ENCODE measurements at places on chromosomes 7 and 10.

DNA sequence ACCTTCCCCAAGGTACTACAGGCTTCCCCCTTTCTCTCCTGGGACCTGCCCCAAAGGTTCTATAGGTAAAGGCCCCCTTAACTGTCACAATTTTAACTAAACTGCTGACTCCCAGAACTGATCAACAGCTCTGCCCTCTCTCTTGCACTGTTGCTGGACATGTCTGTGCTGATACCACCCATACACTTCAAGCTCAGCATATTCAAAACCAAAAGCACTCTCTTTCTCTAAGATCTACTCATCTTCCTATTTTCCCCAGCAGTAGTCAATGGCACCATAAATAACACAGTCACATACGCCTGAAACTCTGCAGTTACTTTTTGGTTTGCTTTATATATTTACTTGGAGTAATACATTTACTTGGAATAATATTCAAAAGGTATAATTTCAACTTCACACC, 12.3 kb downstream of the OSBPL3 start:
- DNase-seq = no peak

DNA sequence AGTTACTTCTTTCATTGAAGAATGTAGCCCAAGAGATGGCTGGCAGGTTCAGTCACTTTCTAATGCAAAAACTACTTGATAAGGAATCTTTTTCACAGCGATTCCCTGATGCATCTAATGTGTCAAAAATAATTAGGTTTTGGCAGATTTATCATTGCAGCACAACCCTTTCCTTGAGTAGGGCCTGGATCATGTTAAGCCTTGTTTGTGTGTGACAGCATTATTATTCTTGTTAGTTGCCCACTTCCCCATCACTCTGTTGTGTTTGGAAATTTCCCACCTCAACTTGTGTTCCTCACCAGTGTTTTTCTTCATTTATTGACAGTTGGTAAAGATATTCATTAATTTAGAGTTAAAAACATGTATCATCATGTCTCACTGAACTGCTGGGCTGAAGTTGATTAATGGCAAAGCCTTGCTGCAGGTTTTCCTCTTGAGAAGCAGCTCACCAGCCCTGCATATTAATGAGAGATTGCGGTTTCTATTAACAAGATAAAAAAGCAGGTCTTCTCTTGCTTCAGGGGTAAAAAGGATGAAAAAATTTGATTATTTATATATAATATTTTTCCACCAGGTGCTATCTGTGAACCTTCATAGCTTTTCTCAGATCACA, 233.3 kb upstream of the MDFIC start:
- no peak for DNase-seq

DNA sequence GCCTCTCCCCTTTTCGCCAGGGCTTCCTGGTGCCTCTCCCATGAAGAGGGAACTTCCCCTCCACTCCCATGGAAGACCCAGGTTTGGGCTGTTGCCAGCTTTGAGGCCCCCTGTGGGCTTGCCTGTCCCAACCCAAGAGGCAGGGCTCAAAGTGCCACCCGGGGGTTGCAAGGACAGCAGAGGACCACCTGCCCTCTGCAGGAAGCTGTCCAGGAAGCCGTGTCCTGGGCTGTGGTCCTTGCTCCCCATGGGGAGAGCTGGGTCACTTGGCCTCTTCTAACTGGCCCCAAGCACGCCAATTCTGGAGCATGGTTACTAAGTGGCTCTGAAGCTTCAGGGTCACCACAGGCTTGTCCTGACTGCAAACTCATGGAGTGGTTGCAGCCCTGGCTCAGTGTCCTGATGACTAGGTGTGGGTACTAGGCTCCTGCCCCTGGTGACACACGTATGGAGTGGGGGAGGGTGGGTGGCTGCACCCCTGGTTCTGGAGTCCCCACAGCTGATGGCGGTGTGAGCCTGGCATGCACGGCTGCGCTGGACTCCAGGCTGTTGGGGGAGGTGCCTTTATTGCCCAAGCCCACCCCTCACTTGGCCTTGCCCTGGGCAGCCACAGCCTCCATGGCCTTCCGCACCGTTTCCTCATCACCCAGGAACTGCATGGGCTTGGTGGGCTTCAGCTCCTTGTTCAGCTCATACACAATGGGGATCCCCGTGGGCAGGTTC, 3.0 kb downstream of the PGAM2 start:
- no peak for DNase-seq

GRCh38 chr7:142797391-142798377, 26.9 kb downstream of the PRSS2 start:
- DNase-seq = no peak

DNA sequence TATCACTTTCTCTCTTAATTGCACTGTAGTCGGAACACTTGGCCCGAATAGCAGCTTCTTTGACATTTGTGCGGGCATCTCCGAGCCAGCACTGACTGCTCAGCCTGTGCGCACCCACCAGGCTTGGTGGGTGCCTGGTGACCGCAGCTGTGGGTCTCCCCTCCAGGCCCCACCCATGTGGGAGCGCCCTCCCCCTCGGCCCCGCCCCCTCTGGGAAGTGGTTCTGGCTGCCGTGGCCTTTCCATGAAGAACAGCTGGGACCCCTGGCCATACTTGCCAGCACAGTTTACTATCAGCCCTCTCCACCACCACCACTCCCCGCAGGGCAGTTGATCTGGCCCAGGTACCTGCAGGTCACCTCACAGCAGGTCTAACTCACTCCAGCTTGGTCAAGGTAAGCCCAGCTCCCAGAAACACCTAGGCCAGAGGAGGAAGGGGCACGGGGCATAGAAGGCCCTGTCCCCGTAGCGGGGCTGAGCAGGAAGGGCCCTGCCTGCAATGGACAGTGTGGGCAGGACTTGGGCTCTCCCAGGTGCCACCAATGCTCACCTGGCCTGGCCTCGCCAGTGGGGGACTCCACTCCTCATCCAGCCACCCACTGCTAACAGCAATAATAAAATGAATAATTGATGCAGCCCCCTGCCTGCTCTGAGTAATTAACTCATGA, 5.8 kb downstream of the RASGEF1A start:
- DNase-seq = no peak

DNA sequence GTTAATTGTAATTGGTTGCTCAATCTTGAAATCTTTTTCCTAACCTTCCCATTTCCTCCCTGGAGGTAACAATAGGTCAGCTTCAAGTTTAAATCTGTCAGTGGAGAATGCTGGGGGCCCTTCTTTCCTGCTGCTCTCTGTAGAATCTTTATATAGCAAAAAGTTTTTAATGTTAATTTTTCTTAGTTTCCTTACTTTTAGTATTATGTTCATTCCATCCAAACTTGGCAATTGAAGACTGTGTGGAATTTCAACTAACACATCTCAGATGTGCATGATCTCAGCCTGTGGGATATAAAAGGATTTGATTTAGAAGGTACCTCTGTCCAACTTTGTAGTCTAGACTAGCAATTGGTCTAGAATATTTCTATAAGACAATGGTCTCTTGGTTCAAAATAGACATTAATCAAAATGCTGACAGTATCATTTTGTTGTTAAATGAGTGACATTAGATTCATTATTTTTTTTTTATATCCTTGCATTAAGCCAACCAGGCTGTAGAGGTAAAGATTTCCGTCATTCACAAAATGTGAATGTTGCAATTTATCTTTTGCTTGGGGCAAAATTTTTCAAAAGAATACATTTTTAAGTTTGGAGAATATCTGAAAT, 100.4 kb upstream of the SEMA3A start:
- DNase-seq = no peak

DNA sequence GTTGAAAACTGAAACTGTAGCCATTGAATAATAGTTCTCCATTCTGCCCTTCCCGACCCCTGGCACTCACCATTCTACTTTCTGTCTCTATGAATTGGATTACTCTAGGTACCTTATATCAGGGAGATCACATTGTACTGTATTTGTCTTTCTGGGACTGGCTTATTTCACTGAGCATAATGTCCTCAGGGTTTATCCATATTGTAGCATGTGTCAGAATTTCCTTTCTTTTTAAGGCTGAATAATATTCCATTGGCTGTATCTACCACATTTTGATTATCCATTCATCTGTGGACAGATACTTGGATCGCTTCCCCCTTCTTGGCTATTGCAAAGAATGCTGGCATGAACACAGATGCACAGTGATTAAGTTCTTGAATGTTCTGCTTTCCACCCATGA, 107.4 kb downstream of the CDH23 start:
- no peak for DNase-seq

GRCh38 chr10:22712956-22713852, 1.2 kb downstream of the PIP4K2A start:
- peak; percentile 38 for DNase-seq

GRCh38 chr10:95767884-95768556, 12.1 kb downstream of the ENTPD1 start:
- no peak for DNase-seq

DNA sequence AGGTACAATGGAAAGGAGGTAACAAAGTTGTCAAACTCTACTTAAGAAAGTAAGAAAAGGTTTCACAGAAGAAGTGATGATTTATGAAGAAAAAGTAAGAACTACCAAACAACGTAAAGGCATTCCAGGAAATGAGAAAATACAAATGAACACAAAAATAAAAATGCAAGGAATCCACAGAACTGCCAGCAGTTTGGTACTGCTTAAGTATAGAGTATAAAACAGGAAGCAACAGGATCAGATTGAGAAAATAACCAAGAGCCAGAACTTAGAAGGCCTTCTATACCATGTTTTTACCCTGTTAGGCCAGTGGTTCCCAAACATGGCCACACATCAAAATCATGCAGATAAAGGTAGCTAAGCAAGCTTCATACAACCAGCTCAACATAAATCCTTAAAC, 9.2 kb downstream of the NDUFA5 start:
- DNase-seq = no peak

GRCh38 chr10:43384252-43385221, 13.1 kb downstream of the FXYD4 start:
- DNase-seq = no peak

DNA sequence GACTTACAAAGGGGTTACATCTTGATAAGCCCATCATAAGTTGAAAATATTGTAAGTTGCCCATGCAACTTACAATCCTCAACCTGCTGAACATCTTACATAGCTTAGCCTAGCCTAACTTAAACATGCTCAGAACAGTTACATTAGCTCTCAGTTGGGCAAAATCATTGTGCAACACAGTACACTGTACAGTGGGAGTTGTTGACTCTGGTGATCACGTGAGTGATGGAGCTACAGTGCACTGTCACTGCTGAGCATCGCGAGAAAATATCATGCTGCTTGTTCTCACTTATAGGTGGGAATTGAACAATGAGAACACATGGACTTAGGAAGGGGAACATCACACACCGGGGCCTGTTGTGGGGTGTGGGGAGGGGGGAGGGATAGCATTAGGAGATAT, 214.9 kb upstream of the ZMIZ1 start:
- DNase-seq = no peak

DNA sequence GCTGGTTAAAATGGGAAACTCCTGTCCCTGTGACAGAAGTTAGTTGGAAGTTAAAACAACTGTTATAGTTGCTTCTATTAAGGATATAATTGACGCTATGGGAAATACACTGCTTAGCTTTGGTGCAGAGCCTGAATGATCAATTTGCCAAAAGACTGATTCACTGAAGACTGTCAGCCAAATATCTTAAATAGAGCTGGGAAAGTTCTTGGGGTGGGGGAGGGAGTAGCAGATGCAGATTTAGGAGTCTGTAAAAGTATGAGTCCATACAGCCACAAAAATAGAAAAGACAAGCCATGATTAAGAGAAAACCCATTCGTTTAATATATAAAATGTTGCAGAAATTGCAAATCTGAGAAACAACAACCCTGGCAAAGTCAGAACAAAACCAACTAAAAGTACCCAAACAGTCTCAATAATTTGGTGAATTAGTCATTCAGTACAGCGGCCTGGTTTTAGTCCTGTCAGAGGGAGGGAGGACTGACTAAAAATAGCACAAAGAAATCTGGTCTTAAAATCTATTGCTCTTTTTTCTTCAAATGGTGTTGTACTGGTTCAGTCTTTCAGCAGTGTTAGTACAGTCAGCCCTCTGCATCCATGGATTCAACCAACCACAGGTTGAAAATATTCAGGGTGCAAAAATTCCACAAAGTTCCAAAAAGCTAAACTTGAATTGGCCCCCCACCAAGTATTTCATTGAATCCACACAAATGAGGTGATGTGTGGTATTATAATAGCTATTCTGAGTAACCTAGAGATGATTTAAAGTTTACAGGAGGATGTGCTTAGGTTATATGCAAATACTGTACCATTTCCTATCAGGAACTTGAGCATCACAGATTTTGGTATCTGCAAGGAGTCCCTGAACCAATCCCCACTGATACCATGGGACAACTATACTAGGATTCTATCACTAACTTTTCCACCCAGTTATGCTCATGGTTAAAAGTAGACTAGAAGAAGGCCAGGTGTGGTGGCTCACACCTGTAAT, 30.0 kb downstream of the STK17A start:
- DNase-seq = no peak

- DNase-seq = no peak
Measured at GRCh38 chr10:52100011-52100547, 214.0 kb upstream of the DKK1 start.

GRCh38 chr7:28681693-28682310, 269.5 kb downstream of the CREB5 start:
- no peak for DNase-seq

GRCh38 chr10:88271761-88272543, 311.2 kb downstream of the RNLS start:
- DNase-seq = no peak

DNA sequence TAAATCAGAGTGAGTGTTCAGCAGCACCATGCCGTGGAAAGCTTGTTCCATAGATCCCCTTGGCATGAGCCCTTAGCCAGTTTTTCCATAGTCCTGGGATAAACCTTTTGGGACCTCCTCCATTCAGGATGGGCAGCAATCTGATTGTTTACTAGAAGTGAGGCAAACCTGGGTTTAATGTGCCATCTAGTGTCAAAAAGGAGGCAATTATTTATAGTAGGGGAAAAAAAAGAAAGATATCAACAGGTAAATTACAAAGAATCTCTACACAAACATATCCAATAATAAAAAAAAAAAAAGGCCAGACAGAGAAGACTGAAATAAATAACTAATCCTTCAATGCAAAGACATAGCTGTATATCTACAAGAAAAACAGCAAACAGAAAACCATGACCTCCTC, 229.0 kb upstream of the STK17A start:
- DNase-seq = no peak

- DNase-seq = no peak
Measured at GRCh38 chr7:133401225-133401624, 148.3 kb downstream of the EXOC4 start.

- no peak for DNase-seq
Measured at GRCh38 chr7:80078886-80079285, 55.7 kb upstream of the GNAI1 start.

DNA sequence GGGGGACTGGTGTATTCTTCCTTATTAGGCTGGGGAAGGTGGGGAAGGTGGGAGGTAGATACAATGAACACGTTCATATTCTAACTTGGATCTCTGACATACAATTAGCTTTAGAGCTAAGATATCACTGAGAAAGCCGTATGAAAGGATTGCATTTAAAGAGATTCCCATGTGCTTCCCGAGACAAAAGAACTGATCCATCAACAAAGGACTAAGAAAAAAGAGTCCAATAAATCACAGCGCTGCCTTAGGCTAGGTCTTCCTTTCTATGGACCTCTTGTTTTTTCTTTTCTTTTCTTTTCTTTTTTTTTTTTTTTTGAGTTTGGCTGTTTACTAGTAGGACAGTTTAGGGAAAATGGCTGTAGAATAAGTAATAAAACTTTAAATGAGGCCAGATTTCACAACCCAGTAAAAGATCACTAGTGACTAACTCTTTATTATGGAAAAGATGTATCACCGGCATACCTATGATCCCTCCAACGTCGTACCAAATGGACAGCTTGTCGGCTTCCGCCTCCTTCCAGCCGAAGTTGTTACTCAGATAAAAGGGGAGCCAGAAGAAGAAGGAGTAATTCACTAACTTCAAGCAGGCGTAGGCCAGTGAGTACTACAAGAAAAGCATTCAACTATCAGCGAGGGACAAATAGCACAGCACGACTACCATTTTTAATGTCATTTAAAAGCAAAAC, 50.0 kb downstream of the SLC37A3 start:
- no peak for DNase-seq
